Inflammatory macrophage treated with lipopolysaccharide for 4 hours (primary cell): ENCODE measurements at places on chromosomes 1 and 21.
A peak's percentile ranks its signal among the peaks of the same experiment; 100 is the strongest.

DNA sequence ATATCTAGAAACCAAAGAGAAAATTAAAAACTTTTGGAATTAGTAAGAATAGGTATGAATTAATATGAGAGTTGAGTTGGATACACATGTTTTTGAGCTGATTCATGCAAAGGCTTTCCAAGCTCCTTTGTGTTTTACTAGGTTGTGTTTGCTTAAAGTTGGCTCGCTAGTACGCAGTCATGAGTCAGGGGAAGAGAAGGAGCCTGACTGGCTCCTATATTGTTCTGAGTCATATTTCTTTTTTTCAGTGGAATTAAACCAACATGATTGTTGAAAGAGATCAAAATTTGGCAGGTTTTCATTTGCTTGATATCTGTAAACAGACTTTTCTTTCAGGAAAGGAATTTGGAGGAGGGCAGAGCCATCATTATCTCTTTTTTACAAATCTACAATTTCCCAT is 66.7 kb downstream of the MAGI3 start:
- no peak for DNase-seq

GRCh38 chr21:35011681-35012080 is 37.4 kb downstream of the RUNX1 start:
- no peak for DNase-seq

GRCh38 chr1:171418546-171418945 is 66.8 kb upstream of the PRRC2C start:
- no peak for DNase-seq

DNA sequence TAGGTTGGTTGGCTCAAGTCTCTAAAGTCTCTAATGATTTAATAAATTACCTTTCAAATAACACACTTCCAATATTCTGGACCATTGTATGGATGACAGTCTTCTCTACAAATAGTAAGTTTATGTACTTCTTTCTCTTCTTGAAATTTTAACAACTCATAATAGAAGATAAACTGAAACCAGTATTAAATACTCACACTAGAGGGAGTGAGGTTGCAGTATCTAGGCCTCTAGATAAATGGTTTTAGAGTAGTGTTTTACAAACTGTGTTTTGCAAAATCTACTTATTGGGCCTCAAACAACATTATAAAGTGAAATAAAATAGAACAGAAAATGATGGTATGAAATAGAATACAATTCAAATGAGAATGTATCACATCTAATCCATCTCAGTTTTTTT is 479.9 kb upstream of the BRINP3 start:
- DNase-seq = no peak

DNA sequence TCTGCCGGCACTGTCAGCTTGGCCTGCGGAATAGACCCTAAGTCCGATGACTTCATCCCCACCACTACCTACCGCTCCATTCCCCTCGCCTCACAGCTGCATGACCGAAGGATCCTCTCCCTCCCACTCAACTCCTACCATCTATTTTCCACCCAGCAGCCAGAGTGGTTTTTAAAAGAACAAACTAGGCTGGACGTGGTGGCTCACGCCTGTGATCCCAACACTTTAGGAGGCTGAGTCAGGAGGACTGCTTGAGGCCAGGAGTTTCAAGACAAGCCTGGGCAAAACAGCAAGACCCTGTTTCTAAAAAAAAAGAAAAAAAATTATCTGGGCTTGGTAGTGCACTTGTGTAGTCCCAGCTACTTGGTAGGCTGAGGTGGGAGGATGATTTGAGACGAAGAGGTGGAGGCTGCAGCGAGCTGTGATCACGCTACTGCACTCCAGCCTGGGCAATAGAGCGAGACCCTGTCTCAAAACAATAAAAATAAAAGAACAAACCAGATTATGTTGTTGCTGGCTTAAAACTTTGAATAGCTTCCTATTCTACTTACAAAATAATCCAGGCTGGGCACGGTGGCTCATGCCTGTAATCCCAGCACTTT is 59.0 kb downstream of the UBIAD1 start:
- DNase-seq = no peak

DNA sequence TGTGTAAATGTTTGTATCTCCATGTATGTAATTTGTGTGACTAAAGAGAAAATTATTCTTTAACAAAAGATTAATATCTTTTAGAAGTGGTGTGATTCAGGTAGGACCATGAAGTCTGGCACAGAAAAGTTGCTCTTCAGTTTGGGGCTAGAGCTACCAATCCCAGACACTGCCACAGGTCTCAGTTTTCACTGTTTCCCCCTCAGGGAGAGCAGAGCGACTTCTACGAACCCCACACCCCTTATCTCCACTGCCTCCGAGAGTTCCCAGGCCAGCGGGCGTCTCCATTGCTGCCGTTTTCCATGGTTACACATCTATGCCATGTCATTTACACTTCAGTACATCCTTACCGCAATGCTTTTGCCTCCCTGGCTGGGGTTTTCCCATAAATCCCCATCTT is 93.0 kb upstream of the SMYD2 start:
- DNase-seq = no peak

- no peak for DNase-seq
Observed at GRCh38 chr1:167499106-167499505, 19.2 kb downstream of the CD247 start.

DNA sequence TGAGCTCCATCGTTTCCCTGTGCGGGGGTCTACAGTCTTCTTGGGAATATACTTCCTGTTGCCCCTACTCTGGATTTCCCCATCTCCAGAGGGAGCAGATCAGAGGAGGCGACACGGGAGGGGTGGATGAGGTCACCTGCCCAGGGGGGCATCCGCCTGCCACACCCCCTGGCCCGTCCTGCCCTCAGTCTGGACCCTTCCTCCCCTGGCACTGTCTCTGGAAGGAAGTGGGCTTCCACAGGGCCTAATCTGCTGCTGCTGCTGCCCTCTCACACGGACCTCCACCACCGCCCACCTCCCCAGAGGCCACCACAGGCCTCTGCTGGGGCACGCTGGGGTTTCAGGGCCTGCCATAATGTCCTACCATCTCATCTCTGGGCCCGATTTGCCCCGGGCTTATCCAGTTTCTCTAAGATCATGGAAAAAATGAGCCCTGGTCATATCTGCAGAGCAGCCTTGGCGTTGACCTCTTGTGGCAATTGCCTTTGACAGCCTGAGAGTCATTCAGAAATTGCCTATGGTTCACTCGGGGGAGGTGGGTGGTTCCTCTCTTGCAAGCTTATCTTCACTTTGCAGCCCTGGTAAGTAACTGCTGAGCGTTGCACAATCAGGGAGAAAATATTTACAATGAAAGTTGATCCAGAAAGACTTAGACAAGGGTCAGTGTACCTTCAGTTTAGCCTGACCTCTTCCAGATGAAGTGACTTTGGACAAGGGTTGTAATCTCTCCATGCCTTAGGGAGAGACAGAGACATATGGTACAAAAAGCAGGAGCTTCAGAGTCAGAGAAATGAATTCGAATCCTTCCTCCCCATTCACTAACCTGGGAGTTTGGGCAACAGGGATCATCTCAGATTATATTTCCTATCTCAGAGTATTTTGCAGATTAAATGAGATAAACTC is 252.4 kb downstream of the TOMM20 start:
- DNase-seq = peak; percentile 91

GRCh38 chr1:220353229-220354012 is 81.2 kb upstream of the RAB3GAP2 start:
- no peak for DNase-seq

GRCh38 chr1:232428036-232428645 is 201.8 kb downstream of the SIPA1L2 start:
- no peak for DNase-seq

DNA sequence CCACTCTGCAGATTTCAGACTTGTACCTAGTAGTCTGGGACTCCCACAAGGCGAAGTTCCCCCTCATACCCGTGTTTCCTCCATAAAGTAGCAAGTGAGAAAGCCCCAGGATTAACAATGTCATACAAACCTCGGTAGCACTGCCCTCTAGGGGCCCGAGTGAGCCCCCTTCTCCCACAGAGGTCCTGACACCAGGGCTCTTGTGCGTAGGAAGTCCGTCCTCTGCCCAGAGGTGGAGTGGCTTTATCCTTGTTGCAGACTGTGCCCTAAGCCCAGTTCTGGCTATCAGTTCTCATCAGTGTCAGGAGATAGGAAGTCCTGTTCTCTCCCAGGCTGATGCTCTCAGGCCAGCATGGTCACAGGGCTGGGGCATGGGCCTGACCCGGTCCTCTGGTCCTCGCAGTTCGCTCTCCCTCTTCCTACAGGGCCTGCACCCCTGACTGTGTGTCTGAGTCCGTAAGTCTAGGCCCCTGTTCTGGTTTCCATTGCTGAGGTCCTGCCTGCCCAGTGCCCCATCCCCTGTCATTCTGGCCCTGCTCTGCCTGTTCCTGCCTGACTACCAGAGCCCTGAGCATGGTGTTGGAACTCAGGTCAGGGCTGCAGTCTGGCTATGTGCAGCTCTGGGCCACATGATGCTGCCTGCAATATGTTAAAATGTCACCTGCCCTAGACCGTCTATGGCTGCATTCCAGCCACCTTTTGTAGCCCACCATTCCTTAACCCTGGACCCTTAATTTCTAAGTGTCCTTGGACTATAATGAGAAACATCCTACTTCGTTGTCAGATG is 285.6 kb downstream of the ASTN1 start:
- no peak for DNase-seq
